ENCODE measurements at places on chromosomes 2 and 18. TPM values are rescaled to one million over a fixed set of nuclear protein-coding genes. Genes with fewer than 3 reads are reported as not detected.

DNA sequence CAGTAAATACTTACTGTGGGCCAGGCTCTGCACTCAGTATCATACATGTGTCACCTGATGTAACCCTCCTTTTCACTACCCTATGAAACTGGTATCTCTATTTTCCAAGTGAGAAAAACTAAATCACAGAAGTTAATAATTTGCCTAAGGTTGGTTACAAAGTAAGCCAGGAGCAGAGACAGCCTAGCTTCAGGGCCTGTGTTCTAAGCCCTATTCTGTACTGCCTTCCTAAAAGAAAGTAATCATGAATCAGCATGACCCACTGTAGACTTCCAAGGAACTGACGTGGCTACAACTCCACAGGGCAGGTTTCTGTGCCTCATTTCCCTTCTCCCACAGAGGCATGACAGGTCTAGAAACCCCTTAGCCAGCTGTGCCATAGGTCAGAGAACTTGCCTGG lies 14.3 kb downstream of the ZNF142 start:
- DNase-seq = no peak

- DNase-seq = no peak
These were observed 23.3 kb downstream of the GNLY start for GRCh38 chr2:85717308-85718008.

DNA sequence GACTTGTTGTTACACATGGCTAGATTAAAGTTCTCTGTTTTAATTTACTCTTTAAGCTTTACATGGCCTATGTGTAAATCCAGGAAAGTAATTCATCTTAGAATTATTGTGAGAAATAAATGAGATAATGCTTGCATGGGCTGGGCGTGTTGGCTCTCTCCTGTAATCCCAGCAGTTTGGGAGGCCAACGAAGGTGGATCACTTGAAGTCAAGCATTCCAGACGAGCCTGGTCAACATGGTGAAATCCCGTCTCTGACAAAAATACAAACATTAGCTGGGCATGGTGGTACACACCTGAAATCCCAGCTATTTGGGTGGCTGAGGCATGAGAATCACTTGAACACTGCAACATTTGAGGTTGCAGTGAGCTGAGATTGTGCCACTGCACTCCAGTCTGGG lies 4.3 kb upstream of the RIF1 start:
- no peak for DNase-seq

The ST8SIA5 gene
- total RNA-seq = 0.52 TPM

DNA sequence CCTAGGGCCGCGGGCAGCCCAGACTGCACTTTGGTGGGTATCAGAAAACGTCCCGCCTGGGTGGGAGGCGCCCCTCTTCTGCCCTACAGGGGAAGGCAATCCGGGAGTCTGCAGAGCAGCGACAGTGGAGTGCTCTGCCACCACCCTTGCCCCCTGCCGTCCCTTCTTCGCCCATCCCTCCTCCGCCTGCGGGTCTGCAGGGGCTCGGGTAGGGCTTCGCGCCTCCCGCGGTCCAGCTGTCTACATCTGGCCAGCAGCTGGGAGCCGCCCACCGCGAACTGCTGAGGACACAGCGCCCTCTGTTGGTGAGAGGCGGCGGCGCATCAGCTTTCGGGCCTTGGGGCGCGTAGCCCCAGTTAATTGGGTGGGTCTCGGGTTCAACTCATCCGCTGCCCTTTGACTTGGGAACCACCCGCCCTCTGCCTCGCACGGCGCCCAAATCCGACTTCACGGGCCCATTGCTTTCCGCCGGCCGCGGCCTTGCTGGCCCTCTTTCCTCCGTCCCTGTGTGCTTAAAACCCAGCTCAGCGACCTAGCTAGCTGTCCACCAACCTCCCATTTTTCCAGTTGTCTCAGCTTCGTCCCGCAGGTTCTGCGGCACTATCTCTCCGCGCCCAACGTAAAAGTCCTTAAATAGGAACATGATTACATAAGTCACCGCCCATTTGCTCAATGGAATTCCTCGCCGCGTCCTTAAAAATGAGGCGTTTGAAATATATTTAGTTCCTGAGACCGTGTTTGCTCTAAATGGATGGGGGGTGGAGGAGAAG lies 17.6 kb downstream of the WNT10A start:
- DNase-seq = peak; percentile 95

- no peak for DNase-seq
These were observed 32.8 kb upstream of the TANC1 start for GRCh38 chr2:158935617-158936016.

DNA sequence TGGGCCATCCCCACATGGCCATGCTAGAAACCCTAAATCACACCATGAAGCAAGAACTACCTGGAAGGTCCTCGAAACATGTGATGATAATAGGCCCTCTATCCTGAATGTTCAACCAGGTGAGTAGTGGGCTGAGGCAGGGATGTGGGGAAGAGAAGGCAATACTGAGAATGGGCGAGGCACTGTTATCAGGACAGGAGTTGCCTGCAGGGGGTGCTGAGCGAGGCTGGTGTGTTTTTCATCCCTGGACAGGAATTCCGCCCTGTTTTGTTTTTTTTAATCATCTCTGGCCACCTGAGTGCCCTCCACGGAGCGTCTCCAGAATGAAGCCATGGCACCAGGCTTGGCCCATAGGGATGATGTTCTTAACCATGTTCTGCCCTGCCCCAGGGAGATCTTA lies 103.0 kb upstream of the SOX11 start:
- peak; percentile 45 for DNase-seq

GRCh38 chr2:160317181-160318099 lies 117.4 kb upstream of the ITGB6 start:
- DNase-seq = no peak

The IL36B gene
- not detected for total RNA-seq

The CNTNAP5 gene
- total RNA-seq = 0.04 TPM

The LINC00305 gene
- not detected for total RNA-seq

The MC5R gene
- not detected for total RNA-seq

GRCh38 chr2:21229302-21229701 lies 105.5 kb downstream of the TDRD15 start:
- DNase-seq = no peak

The MDH1B gene
- 2.0 TPM for total RNA-seq

The HOXD1 gene
- total RNA-seq = not detected

DNA sequence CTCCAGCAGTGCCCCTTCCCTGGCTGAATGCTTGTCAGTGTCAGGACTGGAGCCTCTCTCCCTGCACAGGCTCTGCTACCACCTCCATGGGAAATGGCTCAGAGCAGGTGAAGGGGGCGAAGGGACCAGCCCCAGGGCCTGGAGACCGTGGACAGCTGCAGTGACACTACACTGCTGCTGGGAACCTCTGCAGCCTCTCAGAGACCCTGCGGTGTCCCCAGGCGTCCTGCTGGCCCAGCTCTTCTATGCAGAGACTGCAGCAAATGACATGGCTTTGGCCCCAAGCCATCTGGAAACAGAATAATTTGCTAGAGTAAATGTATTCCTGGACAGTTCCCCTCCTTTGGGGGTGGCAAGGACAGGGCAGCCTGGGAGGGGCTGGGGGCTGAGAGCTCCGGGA lies 53.2 kb downstream of the CIB4 start:
- DNase-seq = no peak

DNA sequence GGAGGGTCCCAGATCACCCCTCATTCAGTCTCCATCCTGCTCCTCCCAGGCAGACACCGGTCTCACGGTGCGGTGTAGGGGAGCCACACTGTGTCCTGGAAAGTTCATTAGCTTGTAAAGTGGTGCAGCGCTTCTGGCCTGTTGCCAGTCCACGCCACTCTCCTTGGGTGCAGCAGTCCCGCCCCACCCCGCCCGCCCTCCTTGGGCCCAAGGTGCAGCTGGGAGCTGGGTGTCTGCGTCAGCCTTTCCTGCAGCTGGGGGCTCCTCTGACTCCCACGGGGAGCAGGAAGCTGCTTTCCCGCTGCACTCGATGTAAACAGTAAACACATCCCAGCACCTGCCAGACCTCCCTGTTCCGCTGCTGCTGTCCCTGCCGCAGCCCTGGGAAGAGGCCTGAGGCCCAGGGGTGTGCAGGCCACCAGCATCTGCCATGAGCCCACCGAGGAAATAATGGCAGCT lies 53.8 kb upstream of the ASB18 start:
- no peak for DNase-seq

The RASGRP3 gene
- total RNA-seq = not detected

DNA sequence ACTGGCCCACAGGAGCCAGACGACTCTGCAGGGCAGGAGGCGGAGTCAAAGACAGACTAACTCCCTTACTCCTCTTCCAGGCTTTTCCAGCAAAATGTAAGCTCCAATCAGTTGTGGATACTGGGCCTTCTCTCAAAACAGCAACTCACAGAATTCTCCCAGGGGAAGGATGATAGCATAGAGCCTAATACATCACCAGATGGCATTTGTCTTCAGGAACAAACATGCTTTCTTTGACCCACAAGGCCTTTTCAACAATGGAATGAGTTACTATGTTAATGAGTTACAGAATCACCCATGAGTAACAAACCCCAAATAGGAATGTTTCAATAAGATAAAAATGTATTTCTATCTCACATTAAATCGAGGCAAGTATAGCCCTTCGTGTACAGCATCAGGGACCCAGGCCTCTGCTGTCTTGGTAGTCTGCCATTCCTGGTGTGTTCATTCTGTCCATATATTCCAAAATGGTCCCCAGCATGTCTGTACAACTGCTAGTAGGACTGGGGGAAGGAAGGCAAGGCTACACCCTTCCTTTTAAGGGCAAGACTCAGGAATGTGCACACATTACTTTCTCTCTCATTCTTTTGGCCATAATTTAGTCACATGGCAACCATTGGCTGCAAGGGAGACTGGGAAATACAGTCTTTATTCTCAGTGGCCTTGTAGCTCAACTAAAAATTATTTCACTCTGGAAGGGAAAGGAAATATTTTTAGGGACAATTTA lies 76.4 kb downstream of the BOD1L2 start:
- peak; percentile 26 for DNase-seq

The DSC2 gene
- total RNA-seq = 25.7 TPM

The TUBA3E gene
- total RNA-seq = not detected

The TRIM54 gene
- total RNA-seq = 5.5 TPM

GRCh38 chr2:233236820-233237589 lies 14.5 kb upstream of the ATG16L1 start:
- no peak for DNase-seq

DNA sequence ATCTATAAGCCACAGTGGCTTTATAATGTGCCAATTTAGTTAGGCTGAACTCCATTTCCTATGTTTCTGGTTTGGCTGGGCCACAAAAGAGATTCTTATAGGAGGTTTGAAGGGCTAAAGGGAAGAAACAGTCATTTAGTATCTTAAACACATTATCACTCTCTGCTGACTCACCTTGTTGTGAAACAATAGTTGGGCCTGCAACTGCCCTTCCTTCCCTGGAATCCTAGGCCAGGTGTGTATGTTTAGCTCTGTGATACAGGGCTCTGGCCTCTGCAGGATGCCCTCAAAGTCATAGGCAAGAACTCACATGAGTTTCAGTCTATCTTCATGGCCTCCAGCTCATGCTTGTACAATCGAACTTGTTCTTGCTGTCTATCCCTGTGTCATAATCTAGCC lies 400.0 kb upstream of the CELF4 start:
- no peak for DNase-seq

DNA sequence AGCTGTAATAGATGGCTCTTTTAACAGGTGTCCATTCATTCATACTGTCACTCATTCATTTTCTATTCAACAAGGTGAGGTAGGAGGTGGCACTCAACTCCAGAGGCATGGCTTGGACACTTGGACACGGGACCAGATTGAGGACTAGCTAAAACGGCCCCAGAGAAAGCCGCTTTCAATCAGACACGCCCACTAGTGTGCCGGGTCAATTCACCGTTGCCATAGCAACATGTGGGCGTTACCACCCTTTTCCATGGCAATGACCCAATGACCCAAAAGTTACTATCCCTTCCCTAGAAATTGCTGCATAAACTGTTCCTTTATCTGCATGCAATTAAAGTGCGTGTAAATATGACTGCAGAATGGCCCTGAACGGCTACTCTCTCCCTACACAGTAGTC lies 49.2 kb upstream of the LGALSL start:
- DNase-seq = peak; percentile 37

DNA sequence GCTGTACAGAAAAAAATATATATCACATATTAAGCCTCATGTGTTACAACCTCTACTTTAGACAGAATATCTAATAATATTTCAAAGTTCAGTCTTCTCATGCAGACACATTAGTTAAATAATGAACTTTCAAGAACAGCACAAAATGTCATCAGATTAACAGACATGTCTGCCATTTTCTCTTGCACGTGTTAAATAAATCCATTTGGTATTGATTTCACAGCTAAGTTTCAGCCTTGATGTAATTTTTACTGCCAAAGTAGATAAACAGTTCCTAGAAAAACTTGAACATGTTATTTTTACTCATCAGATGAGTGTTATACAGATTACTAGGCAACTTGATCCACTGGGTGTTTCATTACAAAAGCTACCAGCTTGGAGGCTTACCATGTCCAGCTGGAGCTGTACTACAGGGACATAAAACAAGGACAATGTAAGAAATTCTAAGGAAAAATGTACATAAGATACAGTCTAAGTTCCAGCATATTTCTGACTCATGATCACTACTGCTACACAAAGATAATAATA lies 290.7 kb upstream of the DDX18 start:
- no peak for DNase-seq

DNA sequence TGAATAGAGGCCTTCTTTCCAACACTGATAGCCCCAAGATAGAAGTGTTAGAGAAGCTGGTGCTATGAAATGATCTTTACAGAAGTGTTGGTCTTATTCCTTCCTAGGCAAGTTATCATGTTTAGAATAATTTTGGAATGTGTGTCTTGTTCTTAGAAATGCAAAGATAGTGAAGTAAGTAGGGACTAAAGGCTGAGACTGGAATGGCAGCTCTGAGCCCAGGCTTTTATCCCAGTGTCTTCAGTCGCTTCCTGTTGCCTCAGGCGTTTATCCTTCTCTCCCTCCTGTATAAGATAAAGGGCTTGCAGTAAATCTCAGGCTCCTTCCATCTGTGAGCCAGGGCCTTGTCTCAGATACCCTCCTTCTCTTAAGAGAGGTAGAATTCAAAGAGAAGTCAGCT lies 218.1 kb downstream of the TPGS2 start:
- no peak for DNase-seq

DNA sequence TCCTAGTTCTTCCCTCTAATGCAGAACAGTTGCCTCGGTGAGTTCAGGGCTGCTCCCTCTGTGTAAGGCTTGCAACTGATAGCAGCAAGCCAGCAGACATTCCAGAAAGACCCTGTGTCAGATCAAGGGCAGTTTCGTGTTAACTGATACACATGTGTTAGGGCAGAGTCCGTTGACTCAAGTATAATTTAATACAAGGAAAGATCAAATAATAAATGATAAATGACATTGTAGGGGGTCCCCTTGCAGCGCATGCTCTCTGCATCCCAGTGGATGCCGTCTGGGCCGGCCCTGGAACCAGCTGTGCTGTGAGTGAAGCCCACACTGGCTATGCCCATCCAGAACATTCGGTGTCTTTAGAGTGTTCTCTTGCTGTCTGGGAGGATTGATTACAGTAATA lies 180.3 kb downstream of the AGAP1 start:
- no peak for DNase-seq

GRCh38 chr2:7838669-7839068 lies 843.2 kb upstream of the ID2 start:
- no peak for DNase-seq

The GAREM2 gene
- total RNA-seq = 7.2 TPM
